ENCODE measurements at places on chromosomes 6 and 20.

DNA sequence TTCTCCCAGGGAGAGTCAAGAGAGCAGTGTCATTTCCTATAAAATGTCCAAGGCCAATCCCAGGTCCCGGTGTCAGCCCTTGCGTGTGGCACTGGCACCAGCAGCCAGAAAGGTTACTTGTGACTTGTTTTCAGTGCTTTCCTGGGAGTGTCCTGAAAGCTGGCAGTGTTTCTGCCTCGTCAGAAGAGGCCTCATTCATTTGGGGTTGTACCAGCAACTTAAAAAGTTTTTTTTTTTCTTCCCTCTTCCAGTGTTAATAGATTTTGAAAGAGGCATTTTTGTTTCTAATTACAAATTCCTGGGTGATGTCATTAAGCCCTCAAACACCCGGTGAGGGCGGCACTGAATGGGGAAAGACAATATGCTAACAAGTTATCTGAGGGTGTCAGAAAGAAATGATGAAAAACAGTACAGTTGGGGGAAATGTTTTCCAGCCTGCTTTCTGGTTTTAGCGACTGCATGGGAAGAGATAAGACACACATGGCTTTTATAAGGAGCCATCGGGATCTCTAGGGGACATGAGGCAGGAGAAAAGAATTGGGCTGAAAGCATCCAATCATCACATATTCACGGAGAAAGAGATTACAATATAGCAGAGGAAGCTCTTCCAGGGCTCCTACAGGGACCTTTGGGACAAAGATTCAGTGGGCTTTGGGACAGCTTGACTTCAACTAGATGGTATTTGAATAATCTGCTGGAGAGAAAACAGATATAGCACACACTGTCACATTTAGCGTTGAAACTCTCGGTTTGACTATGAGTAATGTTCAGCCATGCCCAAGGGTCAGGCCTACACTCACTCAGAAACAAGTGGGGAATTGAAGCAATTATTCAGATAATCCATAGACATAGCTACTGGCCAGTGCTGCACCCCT, 153.0 kb downstream of the BCAS1 start:
- DNase-seq = no peak
- no peaks in the 10 kb centered on the region for H3K36me3 ChIP-seq
- H3K4me3 ChIP-seq = no peak overlapping the region
- H3K27ac ChIP-seq = peak overlapping the region; percentile 36
- H3K27me3 ChIP-seq = no peaks in the 10 kb centered on the region

DNA sequence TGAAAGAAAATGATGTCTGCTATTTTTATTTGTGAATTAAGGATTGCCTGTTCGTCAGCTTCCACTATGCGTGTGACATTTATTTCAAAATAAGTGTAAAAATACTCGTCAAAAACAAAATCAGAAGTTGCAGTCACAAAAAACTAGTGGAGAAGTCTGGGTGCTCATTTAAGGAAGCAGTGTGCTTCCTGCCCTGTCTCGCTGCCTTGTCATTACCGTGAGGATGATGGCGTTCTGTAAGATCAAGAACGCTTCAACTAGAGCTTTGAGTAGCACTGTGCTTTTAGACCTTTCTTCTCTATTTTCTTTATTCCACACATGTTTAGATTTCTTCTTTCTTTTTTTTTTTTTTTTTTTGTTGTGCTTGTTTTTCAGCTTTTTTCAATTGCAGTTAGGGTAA, 186.9 kb downstream of the TBC1D7 start:
- no peak for DNase-seq
- no peak overlapping the region for H3K4me3 ChIP-seq
- peaks cover 11% of the 10 kb centered on the region for H3K27me3 ChIP-seq

GRCh38 chr6:74409447-74409846, 713.4 kb downstream of the CD109 start:
- no peaks in the 10 kb centered on the region for H3K36me3 ChIP-seq
- DNase-seq = no peak
- H3K4me3 ChIP-seq = no peak overlapping the region
- no peaks in the 10 kb centered on the region for H3K27me3 ChIP-seq
- no peak overlapping the region for H3K27ac ChIP-seq

DNA sequence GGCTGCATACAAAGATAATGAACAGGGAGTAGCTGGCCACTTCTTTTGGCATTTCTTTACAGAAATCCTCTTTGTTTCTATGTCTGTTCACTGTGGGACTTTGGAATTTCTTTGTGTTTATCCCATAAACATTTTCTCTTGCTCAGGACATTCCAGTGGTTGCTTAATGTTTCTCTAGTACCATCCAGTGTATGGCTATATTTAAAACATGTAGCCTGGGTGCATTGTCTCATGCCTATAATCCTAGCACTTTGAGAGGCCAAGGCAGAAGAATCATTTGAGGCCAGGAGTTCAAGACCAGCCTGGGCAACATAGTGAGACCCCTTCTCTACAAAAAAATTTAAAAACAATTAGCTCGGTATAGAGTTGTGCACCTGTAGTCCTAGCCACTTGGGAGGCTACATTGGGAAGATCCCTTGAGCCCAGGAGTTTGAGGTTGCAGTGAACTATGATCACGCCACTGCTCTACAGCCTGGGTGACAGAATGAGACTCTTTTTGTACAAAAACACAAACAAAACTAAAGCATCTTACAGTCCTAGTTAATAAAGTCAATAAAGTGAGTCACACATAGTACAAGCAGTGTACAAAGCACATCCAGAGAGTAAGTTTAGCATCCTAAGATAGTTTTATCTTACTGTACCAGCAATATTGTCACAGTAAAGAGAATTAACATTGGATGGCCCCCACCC, 63.3 kb downstream of the ZFAND3 start:
- no peaks in the 10 kb centered on the region for H3K4me1 ChIP-seq
- no peak overlapping the region for H3K27ac ChIP-seq
- H3K36me3 ChIP-seq = no peaks in the 10 kb centered on the region
- H3K4me3 ChIP-seq = no peak overlapping the region
- DNase-seq = no peak
- no peaks in the 10 kb centered on the region for H3K27me3 ChIP-seq

DNA sequence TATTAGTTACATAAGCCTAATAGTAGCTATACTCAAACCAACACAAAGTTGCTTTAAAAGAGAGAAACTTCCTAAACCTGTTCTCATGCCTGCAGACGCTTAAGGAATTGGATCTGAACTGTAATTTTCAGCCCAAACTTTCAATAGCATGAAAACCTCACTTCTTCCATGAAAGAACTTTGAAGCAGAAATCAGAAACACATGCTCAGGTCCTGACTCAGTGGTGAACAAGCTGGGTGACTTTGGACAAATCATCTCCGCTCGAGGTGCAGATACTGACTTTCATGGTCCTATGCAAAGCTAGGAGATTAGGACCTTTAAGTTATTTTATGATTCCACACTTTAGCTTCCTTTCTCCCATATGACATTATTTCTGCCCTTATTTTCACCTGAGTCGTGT, 36.5 kb downstream of the NOX3 start:
- H3K27ac ChIP-seq = no peak overlapping the region
- H3K4me3 ChIP-seq = no peak overlapping the region
- no peaks in the 10 kb centered on the region for H3K27me3 ChIP-seq
- H3K4me1 ChIP-seq = peaks cover 12% of the 10 kb centered on the region

GRCh38 chr6:50128420-50129005, 78.8 kb upstream of the DEFB112 start:
- no peak for DNase-seq
- no peak overlapping the region for H3K27ac ChIP-seq
- H3K36me3 ChIP-seq = no peaks in the 10 kb centered on the region
- no peak overlapping the region for H3K4me3 ChIP-seq
- peaks cover 30% of the 10 kb centered on the region for H3K27me3 ChIP-seq

- H3K4me1 ChIP-seq = no peaks in the 10 kb centered on the region
- H3K4me3 ChIP-seq = no peak overlapping the region
- H3K27ac ChIP-seq = no peak overlapping the region
- H3K27me3 ChIP-seq = no peaks in the 10 kb centered on the region
- no peak for DNase-seq
Observed at GRCh38 chr6:17460862-17461261, 67.5 kb downstream of the CAP2 start.

- no peak for DNase-seq
- H3K4me3 ChIP-seq = no peak overlapping the region
- no peaks in the 10 kb centered on the region for H3K27me3 ChIP-seq
- H3K4me1 ChIP-seq = no peaks in the 10 kb centered on the region
- no peak overlapping the region for H3K27ac ChIP-seq
Observed at GRCh38 chr20:12305188-12305950, 387.7 kb downstream of the BTBD3 start.

- H3K36me3 ChIP-seq = no peaks in the 10 kb centered on the region
- no peak overlapping the region for H3K27ac ChIP-seq
- no peak overlapping the region for H3K4me3 ChIP-seq
- no peaks in the 10 kb centered on the region for H3K4me1 ChIP-seq
Observed at GRCh38 chr6:48597951-48598350, 487.0 kb upstream of the PTCHD4 start.

DNA sequence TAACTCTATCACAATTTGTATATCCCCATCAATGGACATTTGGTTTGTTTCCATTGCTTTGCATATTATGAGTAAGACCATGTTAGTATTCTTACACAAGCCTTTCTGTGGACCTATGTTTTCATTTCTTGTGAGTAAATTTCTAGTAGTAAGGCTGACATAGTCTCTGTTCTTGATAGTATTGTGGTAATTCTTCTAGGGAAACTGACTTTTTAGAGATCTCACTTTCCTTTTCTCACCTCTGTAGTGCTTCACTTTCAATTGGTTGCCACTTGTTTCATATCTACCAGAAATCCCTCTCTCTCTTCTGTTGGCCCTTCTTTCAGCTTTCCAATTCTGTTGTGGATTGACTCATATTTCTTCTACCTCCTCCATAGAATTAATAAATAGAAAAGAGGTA, 8.5 kb downstream of the ISM1 start:
- no peak for DNase-seq
- H3K36me3 ChIP-seq = no peaks in the 10 kb centered on the region
- peaks cover 7% of the 10 kb centered on the region for H3K4me1 ChIP-seq
- H3K27ac ChIP-seq = no peak overlapping the region
- H3K27me3 ChIP-seq = no peaks in the 10 kb centered on the region
- no peak overlapping the region for H3K4me3 ChIP-seq

DNA sequence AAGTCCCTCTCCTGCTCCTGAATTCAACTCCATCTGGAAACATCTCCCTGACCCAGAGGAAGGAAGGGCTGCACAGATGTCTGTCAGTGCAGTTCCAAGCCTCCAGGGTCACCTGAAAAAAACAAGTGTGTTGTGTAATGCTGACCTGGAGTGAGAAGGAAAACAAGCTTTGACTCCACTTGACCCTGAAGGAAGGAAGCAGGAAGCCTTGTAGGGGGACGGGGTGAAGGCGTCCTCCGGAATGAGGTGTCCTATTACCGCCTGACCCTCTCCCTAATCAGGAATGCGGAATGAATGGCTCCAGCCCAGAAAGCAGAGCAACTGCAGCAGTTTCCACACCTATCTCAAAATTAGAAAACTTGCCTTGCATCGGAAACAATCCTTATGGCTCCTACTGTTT, 13.9 kb upstream of the ADGRF5 start:
- no peak overlapping the region for H3K4me3 ChIP-seq
- H3K36me3 ChIP-seq = no peaks in the 10 kb centered on the region
- no peak for DNase-seq
- no peaks in the 10 kb centered on the region for H3K4me1 ChIP-seq
- H3K27me3 ChIP-seq = no peaks in the 10 kb centered on the region

GRCh38 chr6:13302291-13302690, 26.0 kb downstream of the TBC1D7 start:
- peak overlapping the region; percentile 82 for H3K27ac ChIP-seq
- H3K36me3 ChIP-seq = peaks cover 38% of the 10 kb centered on the region

Data from RWPE2 (cell line).